Stimulated activated CD8-positive, alpha-beta memory T cell treated with anti-CD3 and anti-CD28 coated beads, Interleukin-4, amount 100 ng/mL, for 48 hours (primary cell): ENCODE measurements at places on chromosomes 4 and X.

GRCh38 chr4:1767770-1768366, 25.2 kb upstream of the FGFR3 start:
- peak; percentile 54 for DNase-seq

DNA sequence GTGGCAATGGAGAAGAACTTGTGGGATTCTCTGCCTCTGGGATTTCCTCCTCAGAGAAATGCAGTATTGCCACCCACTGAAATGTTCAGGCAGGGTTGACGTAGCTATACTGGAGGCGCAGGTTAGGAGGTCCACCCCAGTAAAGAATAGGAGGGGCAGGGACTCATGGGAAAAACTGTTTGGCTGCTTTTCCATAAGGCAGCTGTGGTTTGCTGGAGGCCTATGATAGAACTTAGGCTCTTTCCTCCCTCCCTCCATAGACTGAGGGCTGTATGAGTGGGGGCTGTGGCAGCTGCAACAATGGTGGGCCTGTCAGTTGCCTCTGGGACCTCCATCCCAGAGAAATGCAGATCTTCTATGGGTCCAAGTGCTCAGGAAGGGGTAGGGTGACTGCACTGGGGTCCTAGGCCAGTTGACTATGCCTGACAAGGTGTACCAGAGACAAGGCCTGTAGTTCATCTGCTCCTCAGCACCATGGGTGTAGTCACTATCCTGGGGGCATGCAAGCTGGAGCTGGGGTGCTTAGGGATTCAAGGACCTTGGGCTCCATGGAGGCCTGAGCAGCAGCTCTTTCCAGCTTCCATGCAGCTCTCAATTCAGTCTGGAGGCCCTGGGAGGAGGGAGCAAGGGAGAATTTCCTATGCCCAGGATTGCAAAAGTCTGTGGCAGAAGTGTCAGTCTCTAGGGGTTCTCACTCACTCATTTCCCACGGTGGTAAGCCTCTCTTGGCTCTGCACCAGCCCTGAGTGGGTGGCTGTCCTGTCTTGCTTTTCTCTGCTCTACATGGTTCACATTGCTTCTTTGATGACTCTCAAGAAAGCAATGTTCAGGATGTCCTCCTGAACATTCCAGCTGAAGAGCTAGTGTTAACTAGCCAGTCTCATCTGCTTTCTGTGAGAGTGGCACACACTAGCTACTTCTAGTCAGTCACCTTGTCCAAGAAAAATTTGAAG, 353.0 kb downstream of the IDS start:
- DNase-seq, result no peak

DNA sequence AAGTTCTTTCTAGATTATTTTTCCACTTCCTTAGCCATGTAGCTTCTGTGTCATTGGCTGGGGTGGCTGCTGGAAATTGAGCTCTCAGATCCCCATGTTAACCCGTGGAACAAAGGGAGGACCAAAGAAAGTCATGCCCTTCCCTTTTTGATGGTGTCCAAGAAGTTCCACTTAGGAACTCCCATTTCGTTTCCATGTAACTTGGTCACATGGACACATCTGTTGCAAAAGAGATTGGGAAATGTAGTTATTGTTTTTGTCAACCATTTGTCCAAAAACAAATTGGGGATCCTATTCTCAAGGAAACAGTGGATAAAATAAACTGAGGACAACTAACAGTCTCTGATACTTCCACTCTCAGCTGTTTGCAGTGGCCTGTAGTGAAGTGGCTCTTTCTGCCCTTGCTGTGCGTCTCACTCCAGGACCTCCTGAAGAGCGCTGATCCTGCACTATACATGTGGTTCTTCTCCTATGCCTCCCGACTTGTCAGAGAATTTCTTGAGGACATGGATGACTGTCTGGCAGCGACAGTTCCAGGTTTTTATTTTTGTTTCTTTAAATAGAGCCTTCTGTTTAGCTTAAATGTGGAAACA, 125.3 kb upstream of the LNX1 start:
- no peak for DNase-seq

DNA sequence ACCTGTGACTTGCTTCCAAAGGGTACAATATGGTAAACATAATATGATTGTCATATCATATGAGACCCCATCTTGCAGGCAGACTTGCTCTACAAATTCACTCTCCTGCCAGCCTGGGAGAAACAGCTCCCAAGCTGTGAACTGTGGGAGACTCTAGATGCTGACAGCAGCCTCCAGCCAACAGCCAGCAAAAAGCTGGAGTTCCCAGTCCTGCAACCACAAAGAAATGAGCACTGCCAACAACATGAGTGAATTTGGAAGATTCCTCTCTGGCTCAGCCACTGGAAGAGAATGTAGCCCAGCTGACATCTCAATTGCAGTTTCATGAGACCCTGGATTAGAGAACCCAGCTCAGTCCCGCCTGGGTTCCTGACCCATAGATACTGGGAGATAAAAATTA, 145.4 kb downstream of the QDPR start:
- DNase-seq, result no peak

GRCh38 chr4:77618383-77619241, 13.0 kb downstream of the CXCL13 start:
- peak; percentile 76 for DNase-seq

- peak; percentile 85 for DNase-seq
These were observed at the start of gene HMGB3 for GRCh38 chrX:150982788-150983520. Gene HMGB3 (plus strand): TSS chrX:150983335. CDS start chrX:150985600, 2,265 bp downstream.

GRCh38 chr4:158395343-158395742, 126.3 kb upstream of the RXFP1 start:
- DNase-seq, result no peak

DNA sequence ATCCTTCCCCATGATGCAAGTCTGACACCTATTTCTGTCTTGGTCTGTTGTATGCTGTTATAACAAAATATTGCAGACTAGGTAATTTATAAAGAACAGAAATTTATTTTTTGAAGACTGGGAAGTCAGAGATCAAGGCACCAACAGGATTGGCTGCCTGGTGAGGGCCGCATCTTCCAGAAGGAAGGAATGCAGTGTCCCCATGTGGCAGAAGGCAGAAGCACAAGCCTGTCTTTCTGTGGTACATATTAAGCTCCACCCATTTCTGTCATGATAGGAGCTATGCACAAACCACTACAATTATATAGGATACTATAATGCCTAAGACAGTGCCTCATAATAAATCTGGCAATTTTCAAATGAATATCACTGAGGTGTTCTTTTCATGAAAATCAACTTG, 502.3 kb upstream of the DIAPH2 start:
- DNase-seq, result no peak

DNA sequence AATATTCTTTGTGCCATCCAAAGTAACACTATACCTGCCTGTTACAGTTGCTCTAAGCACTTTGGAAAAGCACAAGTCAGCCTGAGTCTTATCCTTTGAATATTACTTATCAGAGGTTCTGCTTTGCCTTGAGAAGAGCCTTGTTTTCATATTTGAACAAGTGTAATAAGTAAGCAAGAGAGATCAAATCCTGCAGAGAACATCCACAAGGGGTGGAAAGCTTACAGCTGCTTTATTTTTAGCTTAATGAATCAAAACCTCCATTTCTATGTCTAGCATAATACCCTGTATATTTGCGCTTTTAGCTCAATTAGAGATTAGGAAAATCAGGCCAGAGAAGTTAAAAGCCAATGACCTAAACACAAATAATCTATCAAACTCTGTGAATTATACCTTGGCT, 139.8 kb downstream of the CDS1 start:
- DNase-seq, result no peak

GRCh38 chrX:49172280-49172780, 632 bp downstream of the PLP2 start:
- peak; percentile 79 for DNase-seq

GRCh38 chr4:180665481-180665880, 1577.7 kb upstream of the TENM3 start:
- DNase-seq, result no peak
